Astrocyte (in vitro differentiated cells and primary cell): ENCODE measurements at places on chromosomes 5 and 9.

GRCh38 chr9:76444322-76444929 lies 14.6 kb upstream of the GCNT1 start:
- DNase-seq: no peak

DNA sequence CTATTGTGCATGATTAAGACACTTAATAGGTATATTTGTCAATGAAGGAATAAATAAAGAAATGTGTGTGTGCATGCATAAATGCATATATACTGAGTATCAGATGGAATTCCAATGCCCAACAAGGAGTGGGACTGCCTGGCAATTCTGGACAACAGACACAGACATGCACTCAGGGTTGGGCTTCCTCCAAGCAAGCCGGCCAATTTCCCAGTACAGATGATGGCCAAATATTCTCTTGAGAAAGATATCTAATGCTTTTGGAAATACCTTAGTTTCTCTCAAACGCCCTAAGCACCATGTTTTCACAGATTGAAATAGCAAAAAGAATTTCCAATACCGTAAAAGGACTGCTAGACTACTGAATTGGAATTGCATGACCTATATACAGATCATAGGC lies 11.1 kb downstream of the FTMT start:
- no peak for DNase-seq

DNA sequence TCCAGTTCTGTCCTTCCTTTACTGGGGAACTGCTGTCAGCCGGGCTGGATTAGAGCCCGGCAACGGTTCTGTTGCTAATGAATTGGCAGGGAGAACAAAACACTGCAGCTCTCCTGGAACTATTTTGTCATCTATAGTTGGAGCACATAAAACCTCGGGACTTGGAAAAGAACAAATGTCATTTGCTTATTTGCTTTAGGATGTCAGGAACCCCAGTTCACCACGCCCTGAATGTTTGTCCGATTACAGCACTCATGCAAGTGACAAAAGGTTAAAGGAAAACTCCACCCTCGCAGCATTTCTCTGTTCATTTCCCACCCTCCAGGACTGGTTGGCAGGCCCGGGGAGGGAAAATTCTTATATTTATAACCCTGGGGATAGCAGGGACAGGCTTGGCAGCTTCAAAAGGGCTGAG lies 66.4 kb upstream of the PLPP1 start:
- DNase-seq: peak; percentile 93

DNA sequence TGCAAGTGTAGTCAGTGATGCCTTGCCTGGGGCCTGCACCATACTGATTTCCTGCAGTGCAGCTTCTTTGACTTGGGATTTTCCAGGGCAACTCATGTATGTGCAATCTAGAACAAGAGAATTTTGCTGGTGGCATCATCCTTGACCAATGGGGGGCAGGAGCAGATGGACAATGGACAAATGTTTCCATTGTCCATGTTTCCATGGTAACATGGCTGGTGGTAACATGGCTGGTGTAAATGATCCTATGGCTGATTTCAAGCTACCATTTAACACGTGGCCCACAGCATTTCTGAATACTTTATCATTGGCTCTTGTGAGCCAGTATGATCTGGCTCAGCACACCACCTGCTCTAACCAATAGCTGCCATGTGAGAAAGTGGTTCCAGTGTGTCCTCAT lies 130.1 kb upstream of the OSMR start:
- DNase-seq: no peak

DNA sequence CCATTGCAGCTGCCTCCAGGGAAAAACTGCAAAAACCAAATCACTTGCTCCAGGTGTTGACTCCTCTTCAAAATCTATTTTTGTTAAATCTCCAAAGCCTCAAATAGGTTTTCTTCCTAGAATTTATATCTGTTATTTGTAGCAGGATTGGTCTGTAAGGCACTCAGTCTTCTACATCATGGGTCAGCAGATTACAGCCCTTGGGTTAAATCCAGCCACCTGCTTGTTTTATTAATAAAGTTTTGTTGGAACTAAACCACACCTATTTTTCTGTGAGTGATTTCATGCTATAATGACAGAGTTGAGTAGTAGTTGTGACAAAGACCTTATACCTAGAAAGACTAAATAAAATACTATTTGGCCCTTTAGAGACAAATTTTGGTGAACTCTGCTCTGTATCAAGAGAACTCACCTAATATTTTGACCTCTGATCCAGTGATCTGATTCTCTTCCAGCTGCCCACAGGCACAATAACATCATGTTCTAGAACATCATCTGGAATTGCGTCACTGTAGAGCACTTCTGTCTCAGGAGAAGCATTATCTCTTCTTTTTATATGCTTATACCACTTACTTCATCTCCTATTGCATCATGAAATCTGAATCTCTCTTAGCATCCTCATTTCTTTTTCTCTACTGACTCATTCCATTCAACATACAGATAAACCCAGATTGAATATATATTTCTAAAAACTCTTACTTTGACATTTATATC lies 130.1 kb downstream of the RPS23 start:
- peak; percentile 6 for DNase-seq
